Activated CD4-positive, alpha-beta T cell treated with anti-CD3 and anti-CD28 coated beads, Interleukin-2, amount 50 U/mL, for 24 hours (primary cell): ENCODE measurements at places on chromosomes 4 and X.
A peak's percentile ranks its signal among the peaks of the same experiment; 100 is the strongest.

DNA sequence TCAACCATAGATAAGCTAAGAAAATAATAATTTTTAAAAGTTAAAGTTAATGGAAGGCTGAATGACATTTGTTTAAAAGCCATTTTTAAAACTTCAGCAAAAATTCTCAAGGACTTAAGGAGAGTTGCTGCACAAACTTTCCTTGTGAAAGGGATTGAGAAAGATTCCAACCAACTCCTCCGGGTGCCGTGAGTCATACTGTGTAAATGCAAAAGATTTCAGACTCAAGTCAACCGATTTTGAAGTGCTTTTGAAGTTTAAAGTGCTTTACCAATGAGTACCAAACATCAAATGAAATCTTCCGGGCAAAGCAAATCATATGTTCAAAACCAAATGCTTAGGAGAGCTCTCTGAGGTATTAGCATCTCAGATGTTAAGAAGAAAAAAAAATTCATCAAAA is 31.4 kb downstream of the VCX2 start:
- no peak for DNase-seq

DNA sequence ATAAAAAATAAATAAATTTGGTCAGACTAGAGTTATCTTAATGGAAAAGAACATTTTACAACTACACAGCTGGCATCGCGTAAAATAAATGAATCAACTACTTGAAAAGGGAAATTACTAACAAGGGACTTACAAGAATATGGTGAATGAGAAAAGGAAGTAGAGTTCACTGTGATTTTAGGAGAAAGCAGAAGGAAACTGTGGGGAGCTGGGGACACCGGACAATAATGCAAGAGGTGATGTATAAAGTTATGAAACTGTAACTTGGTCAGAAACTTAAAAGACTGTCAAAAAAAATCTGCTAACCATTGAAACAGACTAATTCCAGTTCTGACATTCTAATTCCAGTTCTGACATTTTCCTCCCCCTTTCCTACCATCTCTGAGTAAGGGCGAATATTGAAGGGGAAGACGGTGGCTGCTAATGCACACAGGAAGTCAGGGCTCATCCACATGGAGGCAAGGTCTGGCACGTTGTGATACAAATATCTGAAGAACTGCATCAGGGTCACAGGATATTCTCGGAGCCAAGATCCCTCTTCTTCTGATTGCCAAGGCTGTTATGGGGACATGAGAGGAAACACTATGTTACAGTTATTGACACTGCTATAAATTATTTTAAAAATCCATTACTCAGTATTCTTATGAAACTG is 170.5 kb downstream of the CDS1 start:
- DNase-seq: no peak

DNA sequence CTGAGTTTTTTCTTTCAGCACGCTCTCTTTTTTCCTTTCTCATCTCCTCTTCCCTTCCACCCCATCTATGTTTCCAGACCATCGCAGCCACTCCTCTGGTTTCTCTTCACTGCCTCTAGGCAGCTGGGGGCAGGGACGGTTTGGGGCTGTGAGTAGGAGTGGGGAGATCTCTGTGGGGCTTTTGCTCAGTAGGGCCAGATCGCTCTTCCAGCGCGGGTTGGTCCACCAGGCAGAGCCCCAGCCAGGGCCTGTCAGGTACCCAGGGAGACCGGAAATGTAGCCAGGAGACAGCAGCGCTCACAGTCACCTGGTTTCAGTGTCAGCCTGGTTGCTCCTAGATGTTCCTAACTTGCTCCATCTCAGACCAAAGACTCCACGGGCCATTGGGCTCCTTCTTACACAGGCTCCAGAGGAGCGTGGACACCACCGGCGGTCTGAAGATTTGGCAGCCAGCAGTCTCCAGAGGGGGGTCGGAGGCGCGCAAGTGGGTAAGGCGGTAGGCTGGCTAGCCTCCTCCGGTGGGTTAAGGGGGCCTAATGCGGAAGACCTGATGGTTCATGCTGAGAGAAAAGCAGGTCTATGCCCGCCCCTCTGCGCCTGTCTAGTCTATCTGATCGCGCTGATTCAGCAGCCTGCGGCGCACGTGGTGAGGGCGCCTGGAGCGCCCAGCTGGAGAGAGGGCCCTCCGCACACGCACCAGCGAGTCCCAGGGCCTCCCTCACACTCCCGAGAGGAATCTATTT is 1.8 kb downstream of the FGF5 start:
- DNase-seq: no peak

- DNase-seq: no peak
Measured at GRCh38 chr4:151358266-151358665, 32.9 kb upstream of the SH3D19 start.

DNA sequence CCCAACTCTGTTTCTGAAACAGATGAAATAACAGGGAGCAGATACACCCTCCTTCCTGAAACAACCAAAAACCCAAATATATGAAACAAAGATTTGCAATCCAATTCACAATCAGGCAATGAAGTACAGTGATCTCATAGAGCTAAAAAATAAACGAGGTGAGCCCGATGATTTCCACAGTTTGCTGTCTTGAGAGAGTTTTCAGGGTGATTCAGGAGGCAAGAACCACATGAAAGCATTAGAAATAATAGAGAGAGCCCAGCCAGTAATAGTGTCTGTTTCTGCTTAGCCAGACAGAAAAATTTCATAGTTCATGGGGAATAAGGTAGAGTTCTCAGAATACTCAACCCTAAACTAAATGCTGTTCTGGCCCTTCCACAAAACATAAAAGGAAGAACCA is 296.2 kb downstream of the PDHA2 start:
- no peak for DNase-seq

GRCh38 chr4:47721892-47722575 is 115.8 kb downstream of the CORIN start:
- no peak for DNase-seq

DNA sequence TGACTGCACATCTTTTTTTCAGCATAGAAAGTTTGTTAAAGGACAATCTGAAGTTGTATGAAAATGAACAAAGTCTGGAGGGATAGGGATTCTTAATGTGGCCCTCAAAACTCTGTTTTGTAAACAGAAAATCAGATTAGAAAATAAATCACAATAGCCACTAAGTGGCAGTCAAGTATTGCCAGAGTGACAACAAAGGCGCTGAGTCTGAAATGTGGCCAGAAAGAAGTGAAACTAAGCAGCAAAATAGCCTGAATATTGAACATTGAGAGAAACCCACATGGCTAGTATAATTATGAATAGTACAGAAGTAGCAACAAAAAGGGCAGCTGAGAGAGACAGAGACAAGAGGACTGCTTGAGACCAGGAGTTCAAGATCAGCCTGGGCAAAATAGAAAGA is 81.1 kb upstream of the CT45A1 start:
- no peak for DNase-seq

DNA sequence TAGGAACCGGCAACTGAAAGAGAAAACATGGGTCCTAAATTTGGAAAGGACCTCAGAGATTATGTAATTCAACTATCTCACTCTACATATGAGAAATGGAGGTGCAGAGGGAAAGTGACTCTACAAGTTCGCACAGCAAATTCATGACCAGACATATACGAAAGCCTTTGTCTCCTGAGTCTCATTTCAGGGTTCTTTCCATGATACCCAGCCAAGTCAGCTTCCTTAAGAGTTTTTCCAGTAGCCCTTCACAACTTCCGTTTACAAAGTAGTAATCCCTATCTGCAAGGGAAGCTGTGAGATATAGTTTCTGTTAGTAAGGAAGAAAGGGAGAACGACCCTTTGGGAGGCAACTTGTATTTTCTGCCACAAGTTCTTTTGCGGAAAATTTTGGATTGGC is 110.6 kb downstream of the TEX13A start:
- DNase-seq: no peak

GRCh38 chr4:152848508-152848907 is 68.8 kb downstream of the ARFIP1 start:
- no peak for DNase-seq

DNA sequence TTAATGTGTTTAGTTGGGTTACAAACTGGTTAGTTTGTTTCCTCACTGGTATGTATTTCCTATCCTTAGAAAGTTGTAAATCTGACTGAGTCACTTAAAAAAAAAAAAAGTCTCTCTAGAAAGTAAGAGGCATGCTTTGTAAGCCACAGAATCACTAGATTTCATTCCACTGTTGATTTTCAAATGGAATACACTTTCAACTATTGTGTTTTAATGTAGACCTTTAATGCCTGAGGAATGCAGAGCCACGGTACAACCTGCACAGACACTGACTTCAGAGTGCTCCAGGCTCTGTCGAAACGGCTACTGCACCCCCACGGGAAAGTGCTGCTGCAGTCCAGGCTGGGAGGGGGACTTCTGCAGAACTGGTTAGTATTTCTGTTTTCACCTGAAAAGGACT is 88.6 kb downstream of the HHIP start:
- no peak for DNase-seq

DNA sequence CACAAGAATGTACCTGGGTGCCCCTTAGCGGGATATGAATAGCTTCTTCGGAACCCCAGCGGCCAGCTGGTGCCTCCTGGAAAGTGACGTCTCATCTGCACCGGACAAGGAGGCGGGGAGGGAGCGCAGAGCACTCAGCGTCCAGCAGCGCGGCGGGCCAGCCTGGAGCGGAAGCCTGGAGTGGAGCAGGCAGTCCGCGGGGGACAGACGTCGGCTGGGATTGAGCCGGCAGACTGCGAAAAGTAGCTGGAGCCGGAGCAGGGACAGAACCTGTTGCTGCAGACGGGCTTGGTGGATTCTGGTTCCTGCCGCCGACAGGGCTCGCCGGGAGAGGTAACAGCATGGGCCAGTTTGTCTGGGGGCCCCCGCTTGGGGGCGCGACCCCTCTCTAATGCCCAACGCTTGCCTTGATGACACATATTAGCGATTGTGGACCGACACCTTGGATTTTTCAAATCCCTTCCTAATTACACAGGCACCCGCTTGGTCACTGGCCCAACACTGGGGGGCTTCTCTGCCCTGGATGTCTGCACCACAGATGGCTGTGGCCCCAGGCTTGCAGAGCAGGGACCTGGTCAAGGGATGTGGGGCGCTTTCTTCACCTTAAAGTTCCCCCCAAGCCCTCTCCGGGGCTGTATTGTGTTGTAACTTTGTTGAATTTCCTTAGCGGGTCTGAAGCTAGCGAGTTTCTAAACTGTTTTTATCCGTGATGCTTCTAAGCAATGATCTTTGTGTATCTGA is at the start of gene NPFFR2:
Gene NPFFR2, plus strand, starts transcription at position 133 of the 741 bp plus-strand sequence. CDS start 96,592 bp downstream, outside the sequence.
- DNase-seq: no peak

- no peak for DNase-seq
Measured at GRCh38 chr4:185110375-185110823, 32.7 kb upstream of the SLC25A4 start.

DNA sequence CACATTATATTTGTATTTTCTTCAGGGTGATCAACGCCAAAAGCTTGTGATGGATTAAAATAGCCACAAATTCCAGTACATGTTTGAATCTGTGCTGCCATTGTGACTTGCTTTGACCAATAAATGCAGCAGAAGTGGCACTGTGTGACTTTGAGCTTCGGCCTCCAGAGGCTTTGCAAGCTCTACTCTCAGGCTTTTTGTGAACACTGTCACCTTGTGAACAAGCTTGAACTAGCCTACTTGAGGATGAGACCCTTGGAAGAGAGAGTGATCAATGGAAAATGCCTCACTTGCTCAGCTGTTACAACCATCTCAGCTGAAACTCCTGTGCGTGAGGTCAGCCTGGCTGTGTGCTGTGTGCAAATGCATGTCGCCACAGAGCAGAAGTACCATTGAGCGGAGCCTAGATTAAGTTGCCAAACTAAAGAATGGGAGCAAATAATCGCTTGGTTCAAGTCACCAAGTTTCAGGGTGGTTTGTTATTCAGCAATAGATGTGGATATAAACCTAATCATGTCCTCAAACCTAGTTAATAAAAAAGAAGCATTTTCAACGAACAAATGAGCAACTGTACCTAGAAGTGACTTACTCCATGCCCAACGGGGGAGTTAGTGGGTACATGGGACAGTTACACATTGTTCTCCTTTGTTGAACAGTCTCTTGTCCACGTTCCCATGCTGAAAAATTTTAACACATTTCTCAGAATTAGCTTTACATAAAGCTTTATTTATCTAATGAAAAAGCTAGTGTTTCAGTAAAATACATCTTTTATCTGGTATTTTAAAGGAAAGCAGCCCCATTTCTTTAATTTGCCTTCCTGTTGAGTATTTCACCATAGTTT is 23.5 kb downstream of the NOA1 start:
- no peak for DNase-seq

- DNase-seq: no peak
Measured at GRCh38 chr4:186627226-186627865, 72.0 kb upstream of the MTNR1A start.

GRCh38 chr4:163440040-163440439 is 33.5 kb downstream of the TKTL2 start:
- DNase-seq: no peak

DNA sequence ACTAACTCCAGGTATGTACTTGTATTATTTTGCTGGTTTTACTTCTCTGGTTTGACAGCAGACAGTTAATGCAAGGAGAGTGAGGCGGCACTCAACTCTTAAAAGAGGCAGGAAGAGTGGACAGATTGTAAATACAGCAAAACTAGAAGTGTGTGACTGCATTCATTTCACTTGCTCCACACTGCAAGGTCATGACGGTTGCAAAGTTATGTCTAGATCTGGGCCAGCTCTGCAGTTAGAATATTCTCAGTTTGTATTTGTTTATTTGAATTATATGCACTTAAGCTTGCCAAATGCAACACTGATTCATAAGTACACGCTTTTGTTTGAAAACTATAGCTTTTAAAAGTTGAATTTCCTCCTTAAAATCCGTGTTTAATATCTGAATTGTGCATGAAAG is 148.9 kb downstream of the STIM2 start:
- no peak for DNase-seq

DNA sequence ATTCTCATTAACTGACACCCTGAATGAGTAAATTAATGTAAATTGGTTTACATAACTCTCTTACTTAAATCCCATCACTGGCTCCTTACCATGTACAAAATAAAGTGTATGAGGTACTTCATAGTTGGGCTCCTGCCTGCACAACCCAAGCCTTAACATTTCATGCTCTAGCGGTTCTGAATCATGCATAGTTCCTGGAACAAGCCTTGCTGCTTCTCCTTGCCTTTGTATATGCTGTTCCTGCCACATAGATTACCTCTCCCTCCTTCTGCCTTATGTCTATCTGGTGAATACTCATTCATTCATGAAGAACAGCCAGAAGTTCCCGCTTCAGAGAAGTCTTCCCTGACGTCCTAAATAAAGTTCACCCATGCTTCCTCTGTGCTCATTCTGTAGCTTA is 594.7 kb downstream of the SMARCA1 start:
- no peak for DNase-seq

GRCh38 chrX:148723551-148723950 is 223.1 kb downstream of the AFF2 start:
- no peak for DNase-seq

- peak; percentile 37 for DNase-seq
Measured at GRCh38 chr4:99816545-99817308, at the start of gene DAPP1. TSS of gene DAPP1 (plus strand) at chr4:99816827. CDS start at chr4:99816914, 87 bp downstream.

DNA sequence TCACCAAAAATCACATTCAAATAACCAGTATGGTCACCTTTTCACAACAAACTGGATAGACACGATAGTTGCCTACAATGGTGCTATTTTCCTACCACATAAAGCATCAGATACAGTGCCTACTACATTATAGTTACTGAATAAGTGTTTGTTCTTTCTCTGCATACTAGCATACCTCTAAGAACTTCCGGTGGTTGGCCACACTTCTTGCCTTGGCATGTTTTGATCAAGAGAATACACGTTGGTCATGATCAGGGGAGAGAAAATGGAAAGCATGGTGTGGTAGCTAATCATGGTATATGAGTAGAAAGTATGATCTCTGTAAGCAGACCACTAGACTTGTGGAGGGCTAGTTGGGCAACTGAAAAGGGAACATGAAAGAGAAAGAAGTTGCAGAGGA is 322.8 kb upstream of the DIAPH2 start:
- DNase-seq: no peak

GRCh38 chr4:131093303-131093702 is 1997.4 kb downstream of the C4orf33 start:
- no peak for DNase-seq

- no peak for DNase-seq
Measured at GRCh38 chr4:79241846-79242245, 84.0 kb downstream of the NAA11 start.
